ENCODE measurements at places on chromosomes 4 and X.
A peak's percentile ranks its signal among the peaks of the same experiment; 100 is the strongest.

- DNase-seq = no peak
Observed at GRCh38 chrX:34918856-34919255, 23.7 kb upstream of the FAM47B start.

DNA sequence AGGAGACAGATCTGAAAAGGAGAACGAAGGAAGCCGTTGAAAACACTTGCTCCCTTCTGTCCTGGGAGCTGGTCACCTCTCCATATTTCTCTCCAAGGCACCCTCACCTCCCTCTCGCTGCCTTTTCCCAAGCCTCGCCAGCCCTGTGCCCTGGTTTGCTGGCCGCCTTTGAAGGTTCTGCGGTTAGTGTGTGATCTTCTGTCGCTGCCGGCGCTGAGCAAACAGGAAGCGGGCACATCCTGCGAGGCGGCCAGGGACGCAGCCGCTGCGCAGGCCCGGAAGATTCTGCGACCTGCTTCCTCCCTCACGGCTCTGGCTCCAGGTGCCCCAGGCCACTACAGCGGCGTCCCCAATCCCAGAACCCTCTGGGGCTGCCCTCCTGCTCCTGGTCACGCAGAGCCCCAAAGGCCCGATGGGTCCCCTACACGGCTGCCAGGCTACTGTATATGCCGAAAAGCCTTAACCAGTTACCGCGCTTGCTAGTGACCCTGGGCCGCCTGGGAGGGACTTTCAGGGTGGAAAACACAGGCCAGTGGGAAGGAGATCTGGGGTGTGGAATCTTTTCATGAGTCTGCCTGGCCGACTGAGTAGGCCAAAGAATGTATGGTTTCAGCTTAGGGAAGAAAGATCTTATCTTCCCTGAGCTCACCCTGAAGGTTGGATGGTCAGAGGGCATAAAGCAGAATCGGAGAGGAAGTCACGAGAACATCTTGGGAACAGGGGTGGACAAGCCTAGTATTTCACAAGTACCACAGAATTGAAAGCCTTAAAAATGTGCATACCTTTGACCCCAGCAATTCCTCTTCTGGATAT, 2.3 kb upstream of the SASH3 start:
- DNase-seq = no peak

DNA sequence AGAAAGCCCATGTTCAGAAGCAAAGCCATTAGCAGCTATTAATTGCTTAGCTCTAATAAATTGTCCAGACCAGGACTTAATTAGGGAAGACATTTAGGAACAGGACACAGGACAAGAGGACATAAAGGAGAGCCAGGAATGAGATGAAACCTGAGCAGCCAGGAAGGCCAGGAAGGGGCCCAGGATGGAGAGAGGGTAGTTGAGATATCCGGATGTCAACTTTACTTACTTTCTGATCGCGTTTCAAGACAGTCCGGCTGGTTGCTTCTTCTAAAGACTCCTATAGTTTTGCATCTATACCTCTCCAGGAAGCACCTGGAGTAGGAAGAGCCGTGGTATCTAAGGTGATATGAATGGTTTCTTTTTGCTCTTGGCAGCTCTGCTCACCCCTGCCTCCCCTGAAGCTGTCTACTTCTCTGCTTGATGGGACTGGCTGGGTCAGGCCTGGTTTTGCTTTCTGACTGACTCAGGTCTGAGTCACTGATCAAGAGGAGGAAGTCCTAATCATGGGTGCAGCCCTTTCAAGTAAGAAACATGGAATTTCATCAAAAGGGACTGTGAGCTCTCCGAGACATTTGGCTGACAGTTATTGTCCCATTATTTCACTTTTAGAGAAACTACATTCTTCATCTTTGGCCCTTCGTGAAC, 733.3 kb downstream of the RPA4 start:
- DNase-seq = no peak

DNA sequence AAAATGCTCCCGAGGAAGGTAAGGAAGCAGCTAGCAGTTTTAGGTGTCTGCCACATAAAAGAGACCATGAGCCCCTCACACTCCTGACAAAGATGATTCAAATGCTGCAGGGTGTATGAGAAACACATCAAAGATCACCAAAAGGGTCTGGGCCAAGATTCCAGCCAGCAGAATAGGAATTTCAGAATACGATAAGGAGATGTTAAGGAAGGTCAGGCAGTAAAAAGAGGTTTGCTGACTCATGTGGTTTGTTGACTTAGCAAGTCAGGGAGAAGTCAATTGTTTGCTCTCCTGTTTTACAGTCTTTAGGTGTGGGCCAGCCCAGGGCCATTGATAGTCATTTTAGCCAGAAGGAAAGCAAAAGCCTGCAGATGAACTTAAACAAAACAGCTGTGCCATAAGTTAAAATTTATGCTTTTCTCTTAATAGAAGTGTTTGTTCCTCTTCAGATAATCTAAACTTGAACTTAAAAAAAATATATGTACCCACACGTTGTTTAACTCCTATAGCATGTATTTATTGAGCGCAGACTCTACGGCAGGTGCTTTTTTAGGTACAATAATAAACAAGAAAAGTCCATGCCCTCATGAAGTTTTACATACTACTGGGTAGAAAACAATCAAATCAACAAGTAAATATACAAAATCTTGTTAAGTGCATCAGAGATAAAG, 115.6 kb downstream of the CAMK2D start:
- DNase-seq = no peak

DNA sequence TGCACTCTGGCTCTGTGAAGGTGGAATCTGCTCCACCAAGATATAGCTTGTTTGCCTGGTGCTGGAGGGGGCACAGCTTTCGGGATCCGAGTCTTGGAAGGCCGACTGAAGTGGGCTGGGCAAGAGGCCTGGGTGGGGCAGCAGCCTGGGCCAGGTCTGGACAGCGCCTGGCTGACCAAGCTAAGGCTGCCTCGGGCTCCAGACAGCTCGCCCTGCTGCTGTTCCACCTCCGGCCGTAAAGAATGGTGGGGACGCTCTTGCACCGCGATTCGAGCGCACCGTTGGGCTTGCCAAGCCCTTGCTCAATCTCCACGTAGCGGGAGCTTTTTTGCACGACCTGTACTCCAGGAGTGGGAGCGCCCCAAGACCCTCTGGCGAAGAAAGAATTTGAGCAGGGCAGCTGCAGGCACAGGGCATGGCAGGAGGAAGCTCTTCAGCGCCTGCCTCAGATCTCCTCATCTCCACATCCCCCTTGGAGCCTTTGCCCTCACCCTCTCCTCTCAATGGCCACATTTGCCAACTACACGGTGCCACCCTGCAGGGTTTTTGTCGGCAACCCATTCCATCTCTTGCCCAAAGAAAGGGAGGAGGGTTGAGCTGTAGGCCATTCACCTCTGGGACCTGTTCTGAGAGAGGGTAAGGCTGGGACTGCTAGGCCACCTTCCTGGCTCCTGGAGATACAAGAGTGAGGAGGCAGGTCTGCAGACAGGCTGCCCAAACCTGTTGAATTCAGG, 18.9 kb downstream of the CNGA2 start:
- DNase-seq = peak; percentile 57
